ENCODE measurements at places on chromosomes 1 and 21. TPM values are rescaled to one million over a fixed set of nuclear protein-coding genes. Genes with fewer than 3 reads are reported as not detected.

DNA sequence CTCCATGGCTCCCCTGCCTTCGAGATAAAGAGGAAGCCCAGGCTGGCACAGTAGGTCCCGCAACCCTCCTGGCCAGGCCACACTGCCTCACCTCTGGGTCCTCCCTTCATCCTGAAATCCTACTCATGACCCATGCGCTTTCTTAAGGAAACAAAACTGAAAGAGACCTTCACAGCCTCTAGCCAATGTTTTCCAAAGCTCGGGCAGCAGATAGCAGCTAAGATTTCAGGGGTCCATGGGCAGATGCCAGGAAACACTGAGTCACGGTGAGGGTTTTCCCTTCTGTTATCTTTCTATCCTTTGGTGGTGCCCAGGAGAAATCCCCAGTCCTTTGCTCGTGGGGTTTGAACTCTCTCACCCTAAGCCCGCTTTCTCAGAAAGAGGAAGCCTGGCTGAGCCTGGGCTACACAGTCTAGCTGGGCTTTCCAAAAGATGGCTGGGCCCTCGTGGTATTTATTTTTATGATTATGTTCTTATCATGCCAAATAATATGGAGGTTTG, 26.6 kb downstream of the TTC39A start:
- DNase-seq: no peak

FAM3B gene
- 7.4 TPM for polyA plus RNA-seq

FABP3 gene
- 31.8 TPM for polyA plus RNA-seq

LRRC71 gene
- polyA plus RNA-seq: 0.28 TPM

ADORA1 gene
- 0.55 TPM for polyA plus RNA-seq
